ENCODE measurements at places on chromosomes 11 and 22.

DNA sequence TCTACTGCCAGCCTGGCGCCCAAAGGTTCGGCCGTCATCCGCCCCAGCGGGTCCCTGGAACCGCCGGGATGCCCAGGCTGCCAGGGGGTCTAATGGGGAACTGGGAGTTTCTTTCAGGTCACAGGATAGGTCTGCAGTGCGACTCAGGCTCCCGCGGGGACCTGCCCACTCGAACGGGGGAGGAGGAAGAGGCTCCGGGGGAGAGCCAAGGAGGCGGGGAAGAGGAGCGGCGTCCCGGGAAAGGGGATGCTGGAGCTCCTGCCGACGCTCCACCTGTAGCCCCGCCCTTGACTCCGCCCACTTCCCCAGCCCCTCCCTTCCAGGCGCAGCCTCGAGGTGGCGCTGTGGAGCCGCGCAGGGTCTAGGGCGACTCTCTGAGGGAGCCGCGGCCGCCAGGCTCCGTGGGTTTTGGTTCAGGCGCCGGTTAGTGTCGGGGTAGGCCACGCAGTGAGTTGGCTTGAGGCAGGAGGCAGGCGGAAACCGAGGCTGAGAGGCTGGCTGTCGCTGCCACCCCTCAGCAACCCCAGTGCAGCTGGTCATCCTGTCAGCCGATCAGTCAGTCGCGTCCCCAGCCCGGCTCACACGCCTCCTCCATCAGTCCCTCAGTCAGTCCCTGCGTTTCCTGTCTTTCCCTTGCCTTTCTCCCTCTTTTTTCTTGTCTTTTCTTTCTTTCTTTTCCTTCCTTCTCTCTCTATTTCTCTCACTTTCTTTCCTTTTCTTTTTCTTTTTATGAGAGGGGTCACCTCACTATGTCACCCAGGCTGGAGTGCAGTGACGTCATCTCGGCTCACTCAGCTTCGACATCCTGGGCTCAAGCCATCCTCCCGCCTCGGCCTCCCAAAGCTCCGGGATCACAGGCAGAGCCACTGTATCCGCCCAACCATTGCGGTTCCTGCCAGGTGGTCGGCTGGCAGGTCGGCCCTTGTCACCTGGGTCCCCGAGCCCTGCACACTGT, 26.4 kb downstream of the YWHAH start:
- peak; percentile 67 for DNase-seq

DNA sequence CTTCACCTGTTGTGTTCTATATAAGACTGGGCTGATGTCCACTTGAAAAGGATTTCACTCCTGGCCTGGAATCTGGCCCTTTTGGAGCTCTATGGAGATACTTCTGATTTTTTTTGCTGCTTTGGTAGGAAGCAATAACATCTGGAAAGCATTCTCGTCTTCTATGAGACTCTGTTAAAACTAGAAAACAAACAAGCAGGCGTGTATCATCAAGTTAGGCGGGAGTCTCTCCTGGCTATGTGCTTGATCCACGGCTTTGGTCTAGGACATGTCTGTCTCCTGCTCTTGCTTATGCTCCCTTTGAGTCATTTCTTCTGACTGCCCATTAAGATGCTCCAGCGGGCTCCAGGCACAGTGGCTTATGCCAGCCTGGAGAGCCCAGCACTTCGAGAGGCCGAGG, 121.4 kb upstream of the TTC12 start:
- DNase-seq: no peak

- no peak for DNase-seq
Measured at GRCh38 chr11:133697603-133698180, 147.6 kb downstream of the SPATA19 start.

GRCh38 chr11:114135737-114136151, 76.2 kb downstream of the ZBTB16 start:
- DNase-seq: peak; percentile 73

DNA sequence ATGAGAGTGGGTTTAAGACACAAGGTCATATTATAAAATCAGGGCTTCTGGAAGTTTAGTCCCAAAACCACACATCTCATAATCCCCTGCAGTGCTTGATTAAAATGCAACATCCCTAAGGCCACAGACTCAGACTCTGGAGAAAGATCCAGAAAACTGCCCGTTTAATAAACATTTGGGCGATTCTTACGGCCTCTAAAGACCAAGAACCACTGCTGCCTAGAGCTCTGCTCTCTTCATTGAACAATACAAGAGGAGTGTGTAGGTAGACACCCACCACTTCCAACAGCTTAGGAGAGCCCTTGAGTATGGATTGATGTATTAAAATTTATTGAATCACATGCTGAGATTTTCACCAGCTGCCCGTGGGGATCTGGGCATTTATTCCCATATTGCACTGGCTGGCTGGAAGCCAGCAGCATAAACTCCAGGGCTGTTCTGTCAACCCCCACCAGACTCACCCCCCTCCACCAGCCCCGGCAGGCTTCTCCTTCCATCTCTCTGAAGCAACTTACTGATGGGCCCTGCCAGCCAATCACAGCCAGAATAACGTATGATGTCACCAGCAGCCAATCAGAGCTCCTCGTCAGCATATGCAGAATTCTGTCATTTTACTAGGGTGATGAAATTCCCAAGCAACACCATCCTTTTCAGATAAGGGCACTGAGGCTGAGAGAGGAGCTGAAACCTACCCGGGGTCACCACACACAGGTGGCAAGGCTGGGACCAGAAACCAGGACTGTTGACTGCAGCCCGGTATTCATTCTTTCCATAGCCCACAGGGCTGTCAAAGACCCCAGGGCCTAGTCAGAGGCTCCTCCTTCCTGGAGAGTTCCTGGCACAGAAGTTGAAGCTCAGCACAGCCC, 749 bp upstream of the BEST1 start:
- DNase-seq: peak; percentile 87

DNA sequence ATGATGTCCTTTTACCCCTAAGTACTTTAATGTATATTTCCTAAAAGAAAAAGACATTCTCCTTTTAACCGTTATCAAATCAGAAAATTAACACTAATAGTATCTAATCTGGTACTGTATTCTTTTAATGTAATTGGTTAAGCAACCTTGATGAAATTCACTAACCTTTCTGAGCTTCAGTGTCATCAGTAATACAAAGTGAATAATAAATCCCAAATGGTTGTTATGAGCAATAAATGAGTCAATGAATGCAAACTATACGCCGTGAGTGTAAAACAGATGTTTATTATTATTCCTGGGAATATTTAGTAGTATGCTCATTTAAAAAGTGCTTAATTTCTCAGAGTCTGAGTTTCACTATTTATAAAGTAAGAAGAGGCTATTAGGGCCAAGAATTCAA, 21.5 kb downstream of the UEVLD start:
- no peak for DNase-seq

GRCh38 chr11:66745356-66746235, 16.6 kb upstream of the SPTBN2 start:
- DNase-seq: no peak

GRCh38 chr22:31211482-31211861, 626 bp upstream of the LIMK2 start:
- no peak for DNase-seq

- DNase-seq: no peak
Measured at GRCh38 chr22:49619301-49619700, 208.4 kb downstream of the BRD1 start.
